ENCODE measurements at places on chromosomes 1 and 21. TPM values are rescaled to one million over a fixed set of nuclear protein-coding genes. Genes with fewer than 3 reads are reported as not detected.

NBPF12 gene
- total RNA-seq, result 10.3 TPM

FMO3 gene
- not detected for total RNA-seq

RXFP4 gene
- total RNA-seq, result 8.0 TPM

AQP10 gene
- not detected for total RNA-seq

CD247 gene
- 0.44 TPM for total RNA-seq

LRRC38 gene
- not detected for total RNA-seq

ERICH3 gene
- total RNA-seq, result not detected

RNF186 gene
- total RNA-seq, result not detected

PPIAL4G gene
- not detected for total RNA-seq

SUMO3 gene
- total RNA-seq, result 41.4 TPM

GNAI3 gene
- total RNA-seq, result 6.4 TPM

ASPM gene
- 26.9 TPM for total RNA-seq
